GM13977 (cell line): ENCODE measurements at places on chromosomes 12 and 14.

GRCh38 chr14:104550340-104550860 is 29.2 kb upstream of the C14orf180 start:
- DNase-seq: no peak

DNA sequence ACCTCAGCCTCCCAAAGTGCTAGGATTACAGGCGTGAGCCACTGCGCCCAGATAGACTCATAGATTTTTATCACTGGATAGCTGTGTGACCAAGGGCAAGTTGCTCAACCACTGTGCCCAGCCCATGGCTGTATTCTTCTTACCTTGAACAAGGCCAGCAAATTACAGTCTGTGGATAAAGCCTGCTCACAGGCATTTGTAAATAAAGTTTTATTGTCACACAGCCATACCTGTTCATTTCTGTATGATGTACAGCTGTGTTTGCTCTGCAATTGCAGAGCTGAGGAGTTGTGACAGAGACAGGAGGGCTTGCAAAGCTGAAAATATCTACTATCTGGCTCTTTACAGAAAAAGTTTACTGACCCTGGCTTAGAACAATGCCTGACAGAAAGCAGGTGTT is 35.2 kb upstream of the LHX5 start:
- no peak for DNase-seq

DNA sequence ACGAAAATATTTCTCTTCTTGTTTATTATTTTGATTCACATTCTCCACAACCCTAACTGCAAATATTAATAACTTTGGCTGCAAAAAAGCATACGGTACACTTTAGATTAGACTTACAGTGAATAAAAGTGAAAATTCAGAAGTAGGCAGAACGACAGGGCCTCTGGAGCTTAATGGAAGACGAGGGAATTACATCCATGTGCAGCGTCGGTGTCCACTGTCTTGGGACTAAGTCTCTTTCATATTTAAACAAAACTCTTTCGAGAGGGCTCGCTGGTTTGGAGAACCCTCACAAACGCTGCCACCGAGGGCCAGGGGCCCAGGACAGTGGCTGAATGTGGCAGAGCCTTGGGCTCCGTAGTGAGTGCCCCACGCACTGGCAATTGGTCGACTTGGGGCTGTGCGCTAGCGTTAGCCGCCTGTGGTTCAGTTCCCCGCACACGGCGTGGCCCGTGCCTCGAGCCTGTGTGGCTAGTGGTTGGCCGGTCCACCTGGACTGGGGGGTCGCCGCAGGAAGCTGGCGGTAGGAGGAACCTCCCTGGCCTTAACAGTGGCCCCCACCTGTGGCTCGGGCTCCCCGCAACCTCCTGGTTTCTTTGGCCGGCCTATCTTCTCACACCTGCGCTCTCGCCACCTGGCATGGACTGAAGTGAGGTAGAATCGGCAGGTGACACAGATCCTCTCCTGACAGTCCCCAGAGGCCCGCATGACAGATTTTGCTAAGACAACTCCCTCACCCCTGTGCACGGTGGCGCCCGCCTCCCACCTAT is 739 bp upstream of the PAX9 start:
- peak; percentile 30 for DNase-seq

DNA sequence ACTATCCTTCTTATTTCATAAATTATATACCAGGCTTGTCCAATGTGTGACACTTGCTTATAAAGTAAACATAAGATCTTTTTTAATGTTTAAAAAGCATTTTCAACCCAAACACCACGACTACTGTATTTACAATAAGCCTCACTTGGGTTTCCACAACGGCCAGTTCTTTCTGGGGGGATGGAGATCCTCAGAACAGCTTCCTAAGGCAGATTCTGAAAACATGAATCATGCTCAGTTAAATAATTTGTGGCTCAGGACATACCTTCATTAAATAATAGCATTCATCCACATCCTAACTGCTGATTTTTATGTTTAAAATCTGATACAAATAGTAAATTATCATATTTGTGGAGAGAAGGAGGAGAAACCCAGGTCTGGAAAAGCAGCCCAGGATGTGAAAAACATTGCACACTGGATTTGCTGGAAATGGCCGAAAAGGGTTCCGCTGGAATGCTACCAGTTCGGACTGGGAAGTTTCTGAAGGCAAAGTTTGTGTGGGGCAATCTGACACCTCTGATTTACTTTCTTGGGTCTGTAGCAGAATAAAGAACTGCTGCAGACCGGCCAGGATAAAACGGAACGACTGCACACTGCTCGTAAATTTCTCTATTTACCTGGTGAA is 597 bp downstream of the GLT8D2 start:
- DNase-seq: no peak

DNA sequence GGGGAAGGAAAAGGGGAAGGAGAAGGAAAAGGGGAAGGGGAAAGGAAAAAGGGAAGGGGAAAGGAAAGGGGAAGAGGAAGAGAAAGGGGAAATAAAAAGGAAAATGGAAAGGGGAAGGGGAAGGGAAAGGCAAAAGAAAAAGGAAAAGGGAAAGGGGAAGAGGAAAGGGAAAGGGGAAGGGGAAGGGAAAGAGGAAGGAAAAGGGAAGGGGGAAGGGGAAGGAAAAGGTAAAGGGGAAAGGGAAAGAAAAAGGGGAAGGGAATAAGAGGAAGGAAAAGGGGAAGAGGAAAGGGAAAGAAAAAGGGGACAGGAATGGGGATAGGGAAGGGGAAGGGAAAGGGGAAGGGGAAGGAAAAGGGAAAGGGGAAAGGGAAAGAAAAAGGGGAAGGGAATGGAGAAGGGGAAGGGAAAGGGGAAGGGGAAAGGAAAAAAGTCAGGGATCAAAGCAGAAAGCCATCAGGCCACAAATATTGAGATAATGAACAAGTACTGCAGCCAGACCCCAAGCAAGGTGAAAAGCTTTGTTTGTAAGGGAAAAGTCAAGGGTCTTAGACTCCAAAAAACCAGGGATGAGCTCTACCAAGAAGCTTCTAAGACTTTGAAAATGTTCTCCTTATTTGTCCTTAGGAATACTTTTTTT is 20.0 kb downstream of the DICER1 start:
- no peak for DNase-seq

GRCh38 chr12:15534322-15534721 is 212.0 kb downstream of the PTPRO start:
- peak; percentile 14 for DNase-seq

DNA sequence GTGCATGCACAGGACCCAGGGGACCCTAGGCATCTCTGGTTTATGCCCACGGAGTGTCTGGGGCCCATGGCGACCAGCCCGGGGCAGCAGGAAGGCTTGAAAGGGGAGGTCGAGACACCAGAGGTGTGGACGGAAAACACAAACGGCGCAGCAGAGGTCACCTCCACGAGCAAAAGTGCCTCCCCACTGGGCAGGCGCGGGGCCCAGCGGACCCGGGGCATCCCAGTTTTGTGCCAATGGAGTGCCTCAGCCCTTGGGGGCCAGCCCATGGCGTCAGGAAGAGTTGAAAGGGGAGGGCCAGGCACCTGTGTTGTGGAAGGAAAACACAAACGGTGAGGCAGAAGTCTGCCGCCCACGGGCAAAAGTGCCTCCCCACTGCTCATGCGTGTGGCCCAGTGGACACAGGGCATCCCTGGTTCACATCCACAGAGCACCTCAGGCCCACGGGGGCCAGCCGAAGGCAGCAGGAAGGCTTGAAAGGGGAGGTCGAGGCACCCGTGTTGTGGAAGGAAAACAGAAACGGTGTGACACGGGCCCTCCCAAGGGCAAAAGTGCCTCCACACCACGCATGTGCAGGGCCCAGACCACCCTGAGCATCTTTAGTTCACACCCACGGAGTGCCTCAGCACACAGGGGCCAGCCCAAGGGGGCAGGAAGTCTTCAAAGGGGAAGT is 378.8 kb downstream of the ALG10 start:
- DNase-seq: peak; percentile 0

DNA sequence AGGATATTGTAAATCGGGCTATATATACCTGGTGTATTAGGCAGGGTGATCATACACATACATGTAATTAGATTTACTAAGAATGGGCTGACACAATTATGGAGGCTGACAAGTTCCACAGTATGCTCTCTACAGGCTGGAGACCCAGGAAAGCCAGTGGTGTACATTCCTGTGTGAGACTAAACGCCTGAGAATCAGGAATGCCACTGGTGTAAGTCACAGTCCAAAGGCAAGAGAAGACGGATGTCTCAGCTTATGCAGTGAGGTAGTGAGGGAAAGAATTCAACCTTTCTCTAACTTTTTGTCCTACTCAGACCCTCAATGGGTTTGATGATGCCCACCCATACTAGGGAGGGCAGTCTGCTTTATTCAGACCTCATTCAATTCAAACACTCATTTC is 57.1 kb downstream of the METTL25 start:
- DNase-seq: no peak

- DNase-seq: no peak
Measured at GRCh38 chr12:27808841-27809240, 28.8 kb upstream of the MANSC4 start.

- DNase-seq: no peak
Measured at GRCh38 chr14:64434528-64434927, 30.8 kb upstream of the AKAP5 start.

- DNase-seq: peak; percentile 19
Measured at GRCh38 chr12:52221912-52222457, 11.1 kb upstream of the KRT7 start.

GRCh38 chr14:106586098-106586704 is 1059.8 kb downstream of the TMEM121 start:
- peak; percentile 58 for DNase-seq

DNA sequence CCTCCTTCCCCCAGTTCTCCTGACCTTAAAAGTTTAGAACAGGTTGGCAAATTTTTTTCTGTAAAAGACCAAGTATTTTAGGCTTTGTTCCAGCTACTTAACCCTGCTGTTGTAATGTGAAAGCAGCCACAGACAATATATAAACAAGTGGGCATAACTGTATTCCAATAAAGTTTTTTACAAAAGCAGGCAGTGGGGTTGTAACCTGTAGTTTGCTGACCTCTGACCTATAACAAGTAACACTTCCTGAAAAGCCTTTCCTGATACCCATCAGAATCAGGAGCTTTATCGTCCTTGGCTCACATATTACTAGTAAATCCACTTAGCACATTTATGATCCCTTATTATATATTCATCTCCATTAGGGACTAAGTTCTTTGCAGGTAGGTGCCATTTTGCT is 13.1 kb upstream of the SMARCC2 start:
- no peak for DNase-seq

GRCh38 chr14:24246765-24247212 is 4.4 kb upstream of the TINF2 start:
- peak; percentile 63 for DNase-seq

DNA sequence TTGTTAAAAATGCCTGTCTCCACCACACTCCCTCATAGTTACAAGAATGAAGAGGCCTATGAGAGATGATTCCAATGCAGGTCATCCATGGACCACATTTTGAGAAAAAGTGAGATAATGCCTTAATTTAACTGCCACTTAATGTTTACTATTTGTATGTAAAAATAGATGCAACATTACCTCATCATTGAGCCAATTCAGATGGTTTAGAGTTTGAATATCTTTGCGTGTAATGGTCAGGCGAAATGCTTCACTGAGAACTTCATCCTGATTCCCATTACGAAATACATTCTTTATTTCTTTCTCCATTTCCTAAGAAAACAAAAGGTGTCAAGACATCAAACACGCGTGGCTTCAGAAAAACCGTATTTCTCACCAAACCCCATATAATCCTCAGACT is 42.3 kb downstream of the SENP1 start:
- no peak for DNase-seq

- no peak for DNase-seq
Measured at GRCh38 chr14:103869406-103870143, 22.2 kb upstream of the PPP1R13B start.

GRCh38 chr12:52872644-52873389 is 24.0 kb upstream of the KRT78 start:
- DNase-seq: no peak

DNA sequence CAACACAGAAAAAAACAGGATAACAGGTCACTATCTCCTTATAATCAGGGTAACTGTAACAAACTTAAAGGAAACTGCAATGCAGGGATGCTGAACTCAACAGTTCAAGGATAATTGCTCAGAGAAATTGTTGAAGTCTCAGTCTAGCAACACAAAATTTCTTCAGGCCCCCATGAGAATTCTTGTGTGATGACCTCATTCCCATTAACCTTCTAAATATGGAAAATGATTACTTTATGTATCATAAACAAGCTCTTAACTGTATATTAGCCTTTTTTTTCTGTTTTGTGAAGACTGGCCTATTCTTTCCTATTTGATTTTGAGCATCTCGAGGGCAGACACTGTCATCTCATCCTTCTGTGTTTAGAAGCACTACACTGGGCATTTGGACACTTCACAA is 47.1 kb downstream of the IGF1 start:
- DNase-seq: no peak

- DNase-seq: no peak
Measured at GRCh38 chr12:71838676-71839075, 883 bp upstream of the TBC1D15 start.

DNA sequence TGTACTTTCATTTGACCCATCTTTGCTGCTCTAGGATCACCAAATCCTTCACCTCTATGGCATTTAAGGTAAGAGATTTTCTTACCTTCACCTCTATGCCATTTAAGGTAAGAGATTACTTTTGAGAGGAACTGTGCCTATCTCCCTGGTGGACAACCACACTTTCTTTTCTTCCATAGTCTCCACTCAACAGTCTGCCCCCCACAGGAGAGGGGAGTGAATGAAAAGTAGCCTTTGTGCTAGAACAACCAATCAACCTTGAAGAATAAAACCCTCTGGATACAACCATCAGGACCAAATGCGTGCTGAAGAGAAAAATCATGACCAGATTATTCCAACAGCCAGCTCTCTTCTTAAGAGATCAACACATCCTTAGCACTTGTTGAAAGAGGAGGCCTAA is 258.6 kb upstream of the TMPO start:
- no peak for DNase-seq

DNA sequence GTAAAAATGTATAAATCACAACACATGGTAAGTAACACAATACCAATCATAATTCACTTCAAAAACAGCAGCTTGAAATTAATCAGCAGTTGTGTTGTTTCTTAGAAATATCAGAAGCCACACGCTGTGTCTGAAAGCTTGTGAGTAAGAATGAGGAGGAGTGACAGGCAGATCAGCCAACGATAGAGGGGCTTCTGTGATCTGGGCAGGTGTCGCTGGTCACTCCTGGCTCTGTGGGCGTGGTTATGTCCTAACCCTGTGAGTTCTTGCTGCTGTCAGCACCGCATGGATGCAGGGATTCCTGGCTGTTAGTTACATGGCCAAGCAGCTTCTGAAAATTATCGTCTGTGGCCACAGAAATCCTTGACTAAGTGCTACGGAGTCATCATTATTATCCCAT is 123.4 kb downstream of the SLC25A47 start:
- DNase-seq: no peak

DNA sequence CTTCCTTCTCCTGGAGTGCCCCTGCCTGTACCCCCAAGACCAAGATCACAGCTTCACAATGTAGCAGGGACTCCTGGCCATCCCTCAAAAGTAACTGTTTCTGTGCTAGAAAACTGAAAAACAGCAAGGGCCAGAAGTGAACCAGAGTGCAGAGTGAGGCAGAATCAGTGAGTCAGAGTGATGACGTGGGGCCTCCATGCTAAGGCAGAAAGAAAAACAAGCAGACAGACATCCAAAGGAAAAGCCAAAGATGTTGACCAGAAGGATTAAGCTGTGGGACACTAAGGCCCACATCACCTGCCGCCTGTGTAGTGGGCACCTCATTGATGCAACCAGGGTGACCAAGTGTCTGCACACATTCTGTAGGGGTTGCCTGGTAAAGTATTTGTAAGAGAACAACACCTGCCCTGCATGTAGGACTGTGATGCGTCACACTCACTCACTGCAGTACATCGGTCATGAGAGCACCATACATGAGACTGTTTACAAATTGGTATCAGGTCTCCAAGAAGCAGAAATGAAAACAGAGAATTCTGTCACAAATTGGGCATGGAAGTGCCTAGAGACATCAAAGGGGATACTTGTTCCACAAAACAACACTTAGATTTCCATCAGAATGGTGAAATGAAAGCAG is 51.2 kb downstream of the ARMH4 start:
- DNase-seq: no peak
